ENCODE measurements at places on chromosomes 3 and 15. TPM values are rescaled to one million over a fixed set of nuclear protein-coding genes. Genes with fewer than 3 reads are reported as not detected.

Gene GOLGA6A
- total RNA-seq: not detected

Gene GOLGA8O
- 0.44 TPM for total RNA-seq

Gene RNU5B-1
- not detected for total RNA-seq

Gene SIDT1
- total RNA-seq: not detected

Gene SLC24A5
- total RNA-seq: not detected

Gene CCR3
- total RNA-seq: not detected

Gene SAXO2
- total RNA-seq: 1.3 TPM

Gene C3orf22
- not detected for total RNA-seq

Gene NRG4
- not detected for total RNA-seq

Gene TM2D3
- 33.6 TPM for total RNA-seq

Gene C3orf20
- total RNA-seq: under 0.01 TPM

Gene GJD2
- not detected for total RNA-seq

Gene PARP14
- 54.8 TPM for total RNA-seq

Gene A4GNT
- not detected for total RNA-seq

Gene INTS14
- 43.1 TPM for total RNA-seq

Gene APOD
- 2.0 TPM for total RNA-seq

Gene ATP13A3
- 534 TPM for total RNA-seq

Gene THAP10
- total RNA-seq: 1.8 TPM

Gene COL7A1
- 23.6 TPM for total RNA-seq

Gene CACNA2D2
- total RNA-seq: not detected

Gene CSPG4
- total RNA-seq: 15.3 TPM

Gene COLQ
- total RNA-seq: 0.29 TPM

Gene FBXW12
- total RNA-seq: not detected

Gene IMPG2
- 0.14 TPM for total RNA-seq

Gene TMEM207
- total RNA-seq: not detected

Gene SCN11A
- total RNA-seq: under 0.01 TPM

Gene CFAP100
- not detected for total RNA-seq

Gene ATP13A4
- not detected for total RNA-seq

Gene CHRNB4
- total RNA-seq: not detected

Gene LTK
- total RNA-seq: 3.9 TPM

All from placental pericyte (primary cell).